Panc1 (cell line): ENCODE measurements at places on chromosomes 12 and 14. TPM values are rescaled to one million over a fixed set of nuclear protein-coding genes. Genes with fewer than 3 reads are reported as not detected.

Gene KRT73
- not detected for total RNA-seq

Gene CD163L1
- not detected for total RNA-seq

Gene MUCL1
- not detected for total RNA-seq

Gene MYF5
- total RNA-seq = not detected

Gene TNS2
- 48.1 TPM for total RNA-seq

Gene WDR20
- 20.2 TPM for total RNA-seq

Gene GPRC5A
- total RNA-seq = 648 TPM

Gene MON2
- total RNA-seq = 30.1 TPM

Gene OVCH1
- total RNA-seq = not detected

Gene ZNF384
- total RNA-seq = 54.3 TPM

Gene DPF3
- not detected for total RNA-seq
